Thoracic aorta (tissue), 2 donors: ENCODE measurements at places on chromosomes 4 and X. TPM values are rescaled to one million over a fixed set of nuclear protein-coding genes. Genes with fewer than 3 reads are reported as not detected.

Gene IL2RG
- total RNA-seq: 4.9 TPM

Gene CFI
- total RNA-seq: 2.2 TPM

Gene ADH1A
- 0.99 TPM for total RNA-seq

Gene SLC4A4
- total RNA-seq: 1.8 TPM

Gene PLK4
- 1.2 TPM for total RNA-seq

Gene CLCN5
- total RNA-seq: 9.6 TPM

Gene NLGN4X
- total RNA-seq: 2.7 TPM

Gene RTL3
- total RNA-seq: 1.6 TPM

Gene CPZ
- 3.0 TPM for total RNA-seq

Gene NLRP2B
- 0.14 TPM for total RNA-seq

Gene PPP1R2C
- not detected for total RNA-seq

Gene CXCL9
- 0.63 TPM for total RNA-seq

Gene MAGEE2
- total RNA-seq: not detected

Gene MTMR8
- 12.1 TPM for total RNA-seq

Gene COX7B2
- total RNA-seq: not detected

Gene WNK3
- total RNA-seq: 2.8 TPM

Gene CCNA2
- 2.5 TPM for total RNA-seq

Gene MTNR1A
- not detected for total RNA-seq

Gene RTL9
- total RNA-seq: 0.07 TPM

Gene BEX5
- 5.2 TPM for total RNA-seq

Gene TACC3
- 6.2 TPM for total RNA-seq

Gene SEC24B
- 27.2 TPM for total RNA-seq

Gene CXorf49
- total RNA-seq: not detected

Gene PLS3
- total RNA-seq: 466 TPM

Gene CCSER1
- total RNA-seq: 1.5 TPM

Gene EMCN
- total RNA-seq: 65.6 TPM

Gene XG
- 18.1 TPM for total RNA-seq

Gene NDNF
- 16.0 TPM for total RNA-seq

Gene GAGE13
- total RNA-seq: not detected

Gene NUDT10
- 3.8 TPM for total RNA-seq

Gene UGT2A3
- total RNA-seq: not detected

Gene VSIG1
- 8.2 TPM for total RNA-seq

Gene RNF175
- total RNA-seq: not detected

Gene PDZD4
- 11.6 TPM for total RNA-seq

Gene SERTM2
- total RNA-seq: not detected

Gene IGBP1
- total RNA-seq: 43.2 TPM

Gene PHKA1
- total RNA-seq: 24.3 TPM

Gene FGB
- not detected for total RNA-seq

Gene XK
- 1.6 TPM for total RNA-seq

Gene MID1IP1
- total RNA-seq: 59.2 TPM

Gene F11
- not detected for total RNA-seq

Gene ARHGAP36
- not detected for total RNA-seq

Gene FRMPD3
- 0.92 TPM for total RNA-seq

Gene MGARP
- 4.2 TPM for total RNA-seq

Gene PWWP3B
- 0.21 TPM for total RNA-seq

Gene CYP2U1
- total RNA-seq: 19.6 TPM

Gene SATL1
- total RNA-seq: not detected

Gene SCD5
- 18.5 TPM for total RNA-seq

Gene TAF7L
- not detected for total RNA-seq
